Putamen (tissue), 1 donor: ENCODE measurements at places on chromosomes 16 and 17.
A peak's percentile ranks its signal among the peaks of the same experiment; 100 is the strongest.

- DNase-seq: no peak
Measured at GRCh38 chr16:14509675-14510132, 120.4 kb downstream of the PARN start.

DNA sequence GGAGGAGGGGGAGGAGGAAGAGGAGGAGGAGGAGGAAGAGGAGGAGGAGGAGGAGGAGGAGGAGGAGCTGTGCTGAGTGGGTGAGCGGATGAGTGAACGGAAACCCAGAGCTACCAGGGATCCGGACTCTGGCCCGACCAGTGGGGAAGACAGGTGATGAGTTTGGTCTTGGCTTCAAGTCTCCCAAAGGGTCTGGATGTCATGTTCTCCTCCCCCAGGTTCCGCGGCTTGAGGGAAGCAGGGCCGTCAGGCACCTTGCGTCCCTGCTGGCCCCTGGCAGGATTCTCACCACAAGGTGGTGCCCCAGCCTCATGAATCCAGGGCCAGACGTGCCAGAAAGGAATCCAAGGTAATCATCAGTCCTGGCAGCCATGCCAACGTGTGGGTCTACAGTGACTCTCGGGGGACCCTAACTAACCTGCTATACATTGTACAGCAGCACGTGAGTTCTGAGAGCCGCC is 13.5 kb upstream of the ABAT start:
- peak; percentile 64 for DNase-seq

DNA sequence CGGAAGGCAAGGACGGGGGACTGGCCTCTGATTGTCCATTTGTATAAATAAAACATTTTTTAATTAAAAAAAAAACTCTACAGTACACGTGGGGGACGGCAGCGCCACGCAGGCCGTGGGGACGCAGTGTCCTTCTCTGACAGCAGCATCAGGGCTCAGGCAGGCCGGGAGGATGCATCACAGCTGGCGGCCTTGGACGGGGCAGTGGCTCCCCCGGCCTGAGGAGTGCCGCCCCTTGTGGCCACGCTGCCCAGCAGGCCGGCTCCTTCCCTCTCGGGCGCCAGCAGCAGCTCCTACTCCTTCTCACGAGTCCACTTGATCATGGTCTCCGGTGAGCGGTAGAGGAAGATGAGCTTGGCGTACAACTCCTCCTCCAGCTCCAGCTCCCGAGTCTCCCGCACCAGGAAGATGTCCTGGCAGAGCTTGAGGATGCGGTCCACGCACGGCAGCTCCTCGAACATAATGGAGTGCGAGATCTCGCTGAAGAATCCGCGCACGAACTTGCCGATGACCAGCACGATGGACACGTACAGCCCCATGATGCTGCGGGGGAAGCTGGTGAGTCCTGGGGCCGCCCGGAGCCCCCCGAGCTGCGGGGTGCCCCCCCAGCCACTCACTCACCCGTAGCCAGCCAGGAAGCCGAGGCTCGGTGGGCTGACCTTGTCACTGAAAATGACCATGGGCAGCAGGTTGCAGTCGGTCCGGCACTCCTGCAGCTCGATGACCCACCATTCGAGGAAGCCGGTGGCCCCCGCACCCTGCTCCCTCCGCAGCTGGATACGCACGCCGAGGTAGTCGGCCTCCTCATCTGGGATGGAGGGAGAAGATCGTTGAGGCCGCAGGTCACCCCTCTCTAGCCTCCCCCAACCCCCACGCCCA is 9.2 kb downstream of the CTU2 start:
- DNase-seq: no peak

- DNase-seq: no peak
Measured at GRCh38 chr16:3789375-3790099, 72.2 kb upstream of the TRAP1 start.

- no peak for DNase-seq
Measured at GRCh38 chr17:60529806-60530205, 3.8 kb upstream of the APPBP2 start.

DNA sequence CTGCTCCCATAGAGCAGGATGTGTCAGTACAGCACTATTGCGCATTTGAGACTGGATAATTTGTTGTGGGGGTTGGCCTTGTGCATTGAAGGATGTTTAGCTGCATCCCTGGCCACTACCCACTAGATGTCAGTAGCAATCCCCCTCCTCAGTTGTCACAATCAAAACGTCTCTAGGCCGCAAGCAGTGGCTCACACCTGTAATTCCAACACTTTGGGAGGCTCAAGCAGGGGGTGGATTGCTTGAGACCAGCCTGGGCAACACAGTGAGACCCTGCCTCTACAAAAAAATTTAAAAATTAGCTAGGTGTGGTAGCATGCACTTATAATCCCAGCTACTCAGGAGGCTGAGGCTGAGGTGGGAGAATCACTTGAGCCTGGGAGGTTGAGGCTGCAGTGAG is 48.4 kb downstream of the CENPV start:
- DNase-seq: no peak

DNA sequence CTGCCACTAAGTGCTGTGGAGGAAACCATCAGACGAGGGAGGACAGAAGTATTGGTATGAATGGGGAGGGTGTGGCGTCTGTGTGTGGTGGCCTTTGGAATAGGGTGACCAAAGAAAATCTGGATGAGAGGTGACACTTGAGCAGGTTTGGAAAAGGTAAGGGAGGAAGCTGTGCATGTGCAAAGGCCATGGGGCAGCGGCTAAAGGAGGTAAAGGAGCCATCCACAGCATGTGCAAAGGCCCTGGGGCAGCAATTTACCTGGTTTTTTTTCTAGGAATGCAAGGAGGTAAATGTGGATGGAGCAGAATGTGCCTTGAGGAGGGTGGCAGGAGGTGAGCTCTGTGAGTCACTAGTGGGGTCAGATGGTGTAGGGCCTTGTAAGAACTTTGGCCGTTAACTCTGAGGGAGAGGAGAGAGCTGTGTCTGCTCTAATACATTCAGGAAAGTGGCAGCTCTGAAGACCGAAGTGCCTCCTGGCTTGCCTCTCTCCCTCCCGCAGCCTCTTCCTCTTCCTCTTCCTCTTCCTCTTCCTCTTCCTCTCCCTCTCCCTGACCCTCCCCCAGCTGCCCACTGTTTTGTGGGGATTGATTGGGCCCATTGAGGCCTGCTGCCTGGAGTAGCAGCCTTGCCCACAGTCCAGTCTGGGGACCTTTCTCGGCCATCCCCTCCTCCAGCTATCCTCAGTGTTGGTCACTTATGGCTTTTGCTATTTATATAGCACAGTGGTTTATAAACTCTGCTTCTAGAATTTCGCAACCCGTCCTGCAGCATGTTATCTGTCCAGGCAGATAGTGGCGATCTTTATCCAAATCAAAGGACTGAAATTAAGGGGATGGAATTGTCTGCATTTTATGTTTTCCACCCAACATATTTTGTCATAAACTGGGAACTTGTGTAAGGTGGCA is 38.7 kb downstream of the CMIP start:
- DNase-seq: no peak

- DNase-seq: no peak
Measured at GRCh38 chr16:66616169-66616568, 11.7 kb downstream of the CMTM3 start.

DNA sequence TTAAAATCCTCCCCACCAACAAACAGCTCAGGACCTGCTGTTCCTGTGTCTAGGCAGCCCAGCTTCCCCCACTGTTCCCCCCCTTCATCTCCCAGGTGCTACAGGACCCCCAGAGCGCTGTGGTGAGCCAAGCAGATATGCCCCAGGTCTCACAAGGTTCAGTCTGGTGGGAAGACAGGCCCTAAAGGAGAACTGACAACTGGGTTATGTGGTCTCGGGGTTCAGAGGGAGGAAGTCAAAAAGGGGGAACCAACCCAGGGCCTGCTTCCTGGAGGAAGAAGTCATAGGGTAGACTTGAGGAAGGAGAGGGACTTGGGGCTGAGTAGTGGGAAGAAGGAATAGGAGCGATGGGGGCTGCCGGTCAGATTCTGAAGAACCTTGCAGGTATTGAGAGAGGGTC is 2.6 kb downstream of the RIPOR1 start:
- DNase-seq: no peak
